ENCODE measurements at places on chromosomes 7 and 10.
A peak's percentile ranks its signal among the peaks of the same experiment; 100 is the strongest.

DNA sequence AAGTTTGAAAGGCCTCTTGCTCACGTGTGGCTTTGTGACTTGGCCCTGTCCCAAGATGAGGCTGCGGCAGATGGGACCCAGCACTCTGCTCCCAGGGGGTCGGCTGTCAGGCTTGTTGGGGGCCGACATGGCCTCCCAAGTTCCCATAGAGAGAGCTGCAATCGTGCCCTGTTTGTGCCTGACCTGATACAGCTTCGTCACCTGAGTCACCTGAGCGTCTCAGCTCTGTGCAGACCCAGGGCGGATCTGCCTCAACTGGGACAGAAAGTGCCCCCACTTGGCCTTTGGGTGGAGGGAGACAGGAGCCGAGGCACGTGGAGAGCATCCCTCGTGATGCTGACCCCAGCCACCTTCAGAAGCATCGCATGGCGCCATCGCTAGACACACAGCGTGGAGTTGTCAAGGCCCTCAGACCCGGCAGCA, 21.7 kb downstream of the PAPOLB start:
- DNase-seq, result no peak

- DNase-seq, result no peak
Measured at GRCh38 chr10:77409697-77410471, 227.7 kb downstream of the KCNMA1 start.

GRCh38 chr7:28135315-28135714, 45.3 kb downstream of the JAZF1 start:
- DNase-seq, result no peak

- DNase-seq, result peak; percentile 75
Measured at GRCh38 chr7:98400542-98401340, at the start of gene BAIAP2L1. Gene BAIAP2L1 (minus strand): TSS chr7:98401090. CDS start chr7:98400852, 238 bp downstream.

GRCh38 chr7:76155938-76156337, 45.8 kb upstream of the SRRM3 start:
- DNase-seq, result no peak

- DNase-seq, result no peak
Measured at GRCh38 chr10:18401416-18402195, 249.8 kb downstream of the NSUN6 start.

- peak; percentile 77 for DNase-seq
Measured at GRCh38 chr7:5143106-5143505, 46.9 kb upstream of the WIPI2 start.

GRCh38 chr7:144720149-144720548, 115.7 kb downstream of the TPK1 start:
- DNase-seq, result no peak

- DNase-seq, result peak; percentile 88
Measured at GRCh38 chr7:32905175-32905662, 13.7 kb upstream of the KBTBD2 start.

- peak; percentile 38 for DNase-seq
Measured at GRCh38 chr10:35447693-35448407, 111.5 kb downstream of the CCNY start.

Data from CD8-positive, alpha-beta T cell (primary cell).